Activated T-helper 1 cell treated with anti-CD3 and anti-CD28 coated beads, Interleukin-2, amount 50 U/mL, for 16 hours (primary cell): ENCODE measurements at places on chromosomes 5 and 9.
A peak's percentile ranks its signal among the peaks of the same experiment; 100 is the strongest.

DNA sequence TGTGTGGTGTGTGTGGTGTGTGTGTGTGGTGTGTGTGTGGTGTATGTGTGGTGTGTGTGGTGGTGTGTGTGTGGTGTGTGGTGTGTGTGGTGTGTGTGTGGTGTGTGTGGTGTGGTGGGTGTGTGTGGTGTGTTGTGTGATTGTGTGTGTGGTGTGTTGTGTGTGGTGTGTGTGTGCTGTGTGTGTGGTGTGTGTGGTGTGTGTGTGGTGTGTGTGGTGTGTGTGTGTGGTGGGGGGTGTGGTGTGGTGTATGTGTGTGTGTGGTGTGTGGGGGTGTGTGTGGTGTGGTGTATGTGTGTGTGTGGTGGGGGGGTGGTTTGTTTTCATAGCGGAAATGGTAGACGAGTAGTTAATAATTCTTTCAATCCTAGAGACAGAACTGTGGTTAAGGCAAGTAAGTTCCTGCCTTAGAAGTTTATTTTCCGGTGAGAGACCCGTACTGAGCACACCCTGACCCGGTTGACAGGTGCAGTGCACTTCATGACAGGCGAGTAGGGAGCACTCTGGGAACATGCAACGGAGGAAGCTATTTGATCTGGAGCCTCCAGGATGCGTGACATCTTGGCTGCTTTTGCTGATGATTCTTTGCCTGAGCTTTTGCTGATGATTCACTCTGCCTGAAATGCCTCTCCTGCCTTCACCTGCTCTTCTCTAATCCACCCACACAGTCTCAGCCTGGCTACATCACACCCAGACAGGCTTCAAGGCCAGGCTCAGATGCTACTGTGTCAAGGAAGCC is 21.7 kb upstream of the FAT2 start:
- DNase-seq = no peak

- no peak for DNase-seq
These were observed 380.6 kb downstream of the TLE4 start for GRCh38 chr9:79952401-79952800.

DNA sequence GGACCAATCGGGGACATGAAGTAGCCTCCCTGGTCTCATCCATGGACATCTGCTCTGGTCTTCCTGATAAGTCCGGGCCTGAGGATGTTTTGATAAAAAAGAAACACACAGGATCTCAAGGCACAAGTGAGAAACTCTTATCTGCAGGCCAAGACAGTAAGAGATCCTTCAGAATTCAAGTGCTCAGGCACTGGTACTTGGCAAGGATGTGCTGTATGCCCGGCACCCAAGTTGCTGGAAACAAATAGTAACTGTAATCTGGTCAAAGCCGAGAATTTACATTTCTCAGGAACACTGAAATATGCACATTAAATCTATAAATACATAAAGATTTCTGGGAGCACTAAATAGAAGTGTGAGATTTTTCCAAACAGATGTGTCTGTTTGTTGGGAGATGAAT is 165.7 kb downstream of the SPOCK1 start:
- DNase-seq = no peak

- DNase-seq = no peak
These were observed 58.5 kb upstream of the TJP2 start for GRCh38 chr9:69115621-69116020.

- no peak for DNase-seq
These were observed 318.4 kb upstream of the PANK3 start for GRCh38 chr5:168897387-168898122.

DNA sequence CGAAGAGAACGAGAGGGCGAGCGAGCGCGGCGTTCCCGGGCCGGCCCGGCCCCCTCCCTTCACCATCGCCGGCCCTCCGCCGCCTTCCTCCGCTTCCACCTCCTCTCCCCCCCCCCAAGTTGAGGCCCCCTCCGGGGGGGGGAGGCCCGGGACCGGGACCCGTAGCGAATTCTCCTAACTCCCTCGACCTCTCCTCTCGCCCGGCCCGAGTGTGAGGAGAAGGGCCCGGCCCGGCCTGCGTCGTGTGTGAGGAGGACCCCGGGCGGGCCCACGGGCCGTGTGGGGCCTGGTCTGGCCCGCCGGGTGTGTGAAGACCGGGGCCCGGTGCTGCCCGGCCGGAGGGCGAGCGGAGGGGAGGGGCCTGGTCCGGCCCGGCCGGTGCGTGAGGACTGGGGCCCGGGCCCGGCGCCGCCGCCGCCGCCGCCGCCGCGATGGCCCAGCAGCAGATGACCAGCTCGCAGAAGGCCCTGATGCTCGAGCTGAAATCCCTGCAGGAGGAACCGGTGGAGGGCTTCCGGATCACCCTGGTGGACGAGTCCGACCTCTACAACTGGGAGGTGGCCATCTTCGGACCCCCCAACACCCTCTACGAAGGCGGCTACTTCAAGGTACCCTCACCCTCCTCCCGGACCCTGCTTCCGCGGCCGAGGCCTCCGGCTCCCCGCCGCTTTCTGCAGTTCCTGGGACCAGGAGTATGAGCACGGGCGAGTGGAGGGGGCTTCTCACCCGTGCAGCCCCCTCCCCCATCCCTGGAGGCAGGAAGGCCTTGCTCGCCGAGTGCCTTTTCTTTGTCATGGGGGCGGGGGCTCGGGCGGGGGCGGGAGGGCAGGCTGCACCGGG is 587 bp downstream of the UBE2R2 start:
- DNase-seq = peak; percentile 16

GRCh38 chr5:32225445-32225844 is 51.3 kb upstream of the GOLPH3 start:
- DNase-seq = no peak

DNA sequence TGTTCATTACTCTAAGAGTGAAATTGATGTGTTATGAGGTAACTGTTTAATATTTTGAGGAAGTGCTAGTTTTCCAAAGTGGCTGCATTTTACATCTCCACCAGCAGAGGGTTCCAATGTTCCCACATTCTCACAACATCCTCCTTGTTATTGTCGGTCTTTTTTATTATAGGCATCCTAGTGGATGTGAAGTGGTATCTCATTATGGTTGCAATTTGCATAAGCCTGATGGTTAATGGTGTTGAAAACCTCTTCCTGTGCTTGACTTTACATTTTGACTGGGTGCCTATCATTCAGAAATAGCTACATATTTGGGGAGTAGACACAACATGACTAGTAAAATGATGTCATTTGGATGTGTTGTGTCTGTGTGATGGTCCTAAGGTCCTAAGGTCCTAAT is 143.6 kb downstream of the MRPS30 start:
- no peak for DNase-seq
